ENCODE measurements at places on chromosomes 7 and 10.

- no peak for DNase-seq
Observed at GRCh38 chr10:22932626-22933370, 4.9 kb downstream of the ARMC3 start.

DNA sequence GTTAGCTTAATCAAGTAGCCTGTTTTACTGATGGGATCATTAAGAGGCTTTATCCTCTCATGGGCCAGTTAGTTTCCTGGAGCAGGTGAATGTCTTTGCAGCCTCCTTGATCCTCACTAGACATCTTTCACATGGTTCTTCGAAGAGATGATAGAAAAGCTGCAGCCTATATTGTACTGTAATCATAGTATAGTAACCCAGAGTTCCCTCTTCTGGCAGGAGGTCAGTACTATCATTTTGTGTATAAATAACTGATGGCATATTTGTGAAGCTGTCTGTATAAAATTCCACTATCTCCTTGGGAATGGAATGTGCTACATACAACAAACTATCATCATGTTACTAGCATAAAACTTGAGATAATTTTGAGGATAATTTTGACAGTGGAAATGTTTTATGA, 123.8 kb upstream of the PRPS1L1 start:
- DNase-seq, result no peak

DNA sequence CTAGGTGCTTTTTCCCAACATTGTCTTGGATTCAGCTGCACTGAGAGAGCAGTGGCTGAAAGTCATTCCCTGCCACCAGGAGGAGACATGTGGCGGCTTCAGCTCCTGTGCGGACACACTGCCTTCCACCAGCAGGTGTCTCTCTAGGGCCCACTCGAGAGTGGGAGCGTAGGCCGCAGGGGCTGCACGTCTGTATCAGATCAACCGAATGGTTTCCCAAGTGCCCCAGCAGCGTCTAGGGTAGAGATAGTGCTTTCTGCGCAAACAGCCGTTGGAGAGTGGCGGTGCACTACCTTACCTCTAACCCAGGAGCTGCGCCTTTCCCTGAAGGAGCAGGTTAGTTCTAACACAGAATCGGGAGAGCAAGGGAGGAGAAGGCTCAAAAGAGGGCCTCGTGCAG, 31.7 kb downstream of the PAPOLB start:
- DNase-seq, result no peak

GRCh38 chr7:24316340-24316739, 32.4 kb downstream of the NPY start:
- no peak for DNase-seq

DNA sequence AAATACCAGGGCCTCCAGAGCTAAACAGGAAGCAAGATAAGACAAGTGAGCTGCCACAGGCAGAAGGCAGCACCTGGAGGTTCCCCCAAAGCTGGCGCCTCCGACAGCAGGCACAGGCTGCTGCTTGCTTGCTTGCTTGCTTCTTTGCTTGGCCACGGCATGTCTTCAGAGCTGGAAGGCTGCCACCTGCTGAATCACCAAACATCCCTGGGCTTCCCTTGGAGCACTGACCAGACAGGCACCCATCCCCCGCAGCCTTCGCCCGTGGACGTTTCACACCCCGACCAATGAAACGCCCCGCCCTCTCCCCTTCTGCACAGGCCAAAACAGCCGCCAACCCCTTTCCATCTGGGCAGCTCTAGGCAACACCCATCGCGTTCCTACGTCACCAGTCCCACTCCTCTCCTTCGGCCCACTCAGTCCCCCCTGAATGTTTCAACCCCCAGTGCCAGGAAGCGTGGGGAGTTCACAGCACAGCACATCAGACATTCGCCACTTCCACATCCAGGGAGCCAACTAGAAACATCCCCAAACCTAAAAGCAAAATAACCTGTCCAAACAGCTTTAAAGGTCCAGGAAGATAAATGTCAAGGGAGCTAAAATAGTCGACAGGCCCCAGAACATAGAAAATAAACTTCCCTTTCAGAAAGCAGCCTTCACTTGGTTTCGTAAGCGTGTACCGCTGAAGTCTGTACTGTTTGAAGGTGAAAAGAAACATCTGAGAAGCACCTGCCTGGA, 1.6 kb downstream of the SGMS1 start:
- no peak for DNase-seq

GRCh38 chr7:92460510-92460909, 13.2 kb downstream of the GATAD1 start:
- no peak for DNase-seq

- DNase-seq, result no peak
Observed at GRCh38 chr7:107631588-107632491, 28.8 kb upstream of the SLC26A4 start.

DNA sequence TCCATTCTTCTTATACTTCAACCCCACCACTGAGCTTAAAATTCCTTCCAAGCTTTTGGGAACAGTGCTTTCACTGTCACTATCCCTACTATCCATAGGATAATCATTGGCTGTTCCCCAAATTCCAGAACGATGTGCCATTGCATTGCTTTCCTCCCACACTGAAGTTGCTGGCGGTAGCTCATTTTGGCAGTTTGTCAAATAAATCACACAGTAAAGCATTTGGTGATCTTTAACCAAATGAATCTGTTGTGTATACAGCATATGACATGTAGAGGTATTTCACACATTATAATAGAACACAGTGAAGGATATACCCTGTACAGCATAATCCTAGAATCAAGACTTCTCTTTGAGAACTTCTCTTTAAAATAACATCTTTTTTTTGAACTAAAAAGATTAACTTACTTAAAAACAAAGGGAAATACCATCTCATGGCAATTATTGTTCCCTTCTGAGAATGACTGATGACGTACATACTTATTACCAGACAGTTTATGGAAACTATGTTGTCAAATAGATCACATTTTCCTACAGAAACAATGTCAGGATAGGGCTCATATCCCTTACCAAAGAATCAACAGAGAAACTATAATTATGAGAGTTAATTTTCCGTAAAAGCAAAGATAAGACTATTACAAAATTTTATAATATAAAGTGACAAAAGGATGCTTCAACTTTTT, 93.6 kb downstream of the CTNNA3 start:
- DNase-seq, result no peak

- DNase-seq, result no peak
Observed at GRCh38 chr7:143193880-143194279, 10.7 kb downstream of the TAS2R39 start.

- no peak for DNase-seq
Observed at GRCh38 chr7:139626817-139627216, 103.3 kb downstream of the CLEC2L start.

DNA sequence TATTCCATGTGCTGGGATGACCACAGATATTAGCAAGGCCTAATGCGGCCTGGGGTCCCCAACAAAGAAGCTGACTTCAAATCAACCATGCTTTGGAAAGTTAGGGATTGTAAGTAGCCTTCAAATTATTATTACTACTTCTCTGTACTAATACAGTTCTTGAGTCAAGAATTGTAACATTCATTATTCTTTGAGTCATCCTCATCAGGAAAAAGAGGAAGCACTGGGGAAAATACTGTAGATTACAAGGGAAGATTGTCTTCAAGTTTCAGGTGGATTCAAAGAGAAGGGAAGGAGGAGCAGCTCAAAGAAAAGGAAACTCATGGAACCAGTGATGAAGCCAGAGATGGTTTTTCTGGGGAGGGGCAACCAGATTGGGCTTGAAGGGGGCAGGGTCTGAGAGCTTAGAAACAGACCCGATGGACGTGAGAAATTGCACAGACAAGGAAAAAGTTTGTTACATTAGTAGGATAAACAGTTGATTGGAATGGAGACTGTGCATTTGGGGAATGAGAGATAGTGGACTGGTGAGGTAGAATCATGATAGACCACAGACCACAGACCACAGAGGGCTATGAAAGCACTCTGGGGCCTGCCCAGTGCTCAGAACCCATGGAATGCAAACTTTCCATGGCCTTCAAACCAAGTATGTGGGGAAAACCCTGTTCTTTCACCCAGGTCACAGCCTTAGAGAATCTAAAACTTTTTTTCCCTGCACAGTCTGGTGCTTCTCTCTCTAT, 209.9 kb downstream of the ZNF365 start:
- no peak for DNase-seq

GRCh38 chr10:54728511-54728910, 72.5 kb downstream of the PCDH15 start:
- DNase-seq, result no peak

- no peak for DNase-seq
Observed at GRCh38 chr7:49787980-49788379, 14.5 kb downstream of the VWC2 start.

DNA sequence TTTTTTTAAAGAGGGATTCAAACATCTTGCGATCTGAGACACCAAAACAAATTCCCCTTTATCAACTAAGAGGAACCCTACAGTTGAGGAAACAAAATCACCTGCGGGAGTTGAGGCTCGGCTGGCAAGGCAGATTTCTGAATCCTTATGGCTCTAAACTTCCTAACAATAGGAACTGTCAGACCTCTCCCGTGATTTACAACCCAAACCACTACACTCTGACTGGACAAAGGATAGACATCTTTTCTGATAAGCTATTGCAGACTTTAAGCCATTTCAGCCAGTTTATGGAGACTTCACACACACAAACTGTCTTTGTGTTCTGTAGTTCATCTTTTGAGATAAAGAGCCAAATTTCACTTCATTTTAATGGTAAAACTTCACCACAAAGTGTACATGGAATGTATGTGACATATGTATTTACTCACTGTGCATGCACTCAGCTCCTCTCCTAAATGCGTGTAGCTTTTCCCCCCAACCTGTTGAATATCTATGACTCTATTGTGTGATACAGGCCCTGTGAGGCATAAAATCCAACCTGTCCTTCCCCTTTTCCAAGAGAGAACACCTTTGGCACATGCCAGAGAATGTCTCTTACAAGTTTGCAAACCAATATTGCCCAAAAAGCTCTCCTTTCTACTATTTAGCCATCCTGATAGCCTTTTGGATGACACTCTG, 15.4 kb upstream of the TSPAN13 start:
- no peak for DNase-seq

DNA sequence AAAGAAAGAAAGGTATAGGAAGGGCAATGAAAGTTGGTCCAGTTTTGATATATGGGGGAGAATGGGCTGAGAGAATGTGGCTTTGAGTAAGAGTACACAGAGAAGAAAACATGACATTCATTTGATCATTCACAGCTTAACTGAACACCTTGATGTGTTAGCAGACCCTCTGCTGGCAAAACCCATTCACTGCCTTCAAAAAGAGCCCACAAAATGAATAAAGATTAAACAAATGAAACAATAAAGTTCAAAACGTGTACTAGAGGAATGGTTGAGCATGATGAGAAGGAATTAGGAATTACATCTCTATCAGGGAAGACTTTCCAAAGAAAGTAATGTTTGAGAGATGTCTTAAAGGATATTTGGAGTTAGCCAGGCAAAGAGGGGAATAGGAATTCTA, 2.1 kb downstream of the WEE2 start:
- no peak for DNase-seq

GRCh38 chr7:108824840-108825580, 255.3 kb downstream of the DNAJB9 start:
- DNase-seq, result no peak

DNA sequence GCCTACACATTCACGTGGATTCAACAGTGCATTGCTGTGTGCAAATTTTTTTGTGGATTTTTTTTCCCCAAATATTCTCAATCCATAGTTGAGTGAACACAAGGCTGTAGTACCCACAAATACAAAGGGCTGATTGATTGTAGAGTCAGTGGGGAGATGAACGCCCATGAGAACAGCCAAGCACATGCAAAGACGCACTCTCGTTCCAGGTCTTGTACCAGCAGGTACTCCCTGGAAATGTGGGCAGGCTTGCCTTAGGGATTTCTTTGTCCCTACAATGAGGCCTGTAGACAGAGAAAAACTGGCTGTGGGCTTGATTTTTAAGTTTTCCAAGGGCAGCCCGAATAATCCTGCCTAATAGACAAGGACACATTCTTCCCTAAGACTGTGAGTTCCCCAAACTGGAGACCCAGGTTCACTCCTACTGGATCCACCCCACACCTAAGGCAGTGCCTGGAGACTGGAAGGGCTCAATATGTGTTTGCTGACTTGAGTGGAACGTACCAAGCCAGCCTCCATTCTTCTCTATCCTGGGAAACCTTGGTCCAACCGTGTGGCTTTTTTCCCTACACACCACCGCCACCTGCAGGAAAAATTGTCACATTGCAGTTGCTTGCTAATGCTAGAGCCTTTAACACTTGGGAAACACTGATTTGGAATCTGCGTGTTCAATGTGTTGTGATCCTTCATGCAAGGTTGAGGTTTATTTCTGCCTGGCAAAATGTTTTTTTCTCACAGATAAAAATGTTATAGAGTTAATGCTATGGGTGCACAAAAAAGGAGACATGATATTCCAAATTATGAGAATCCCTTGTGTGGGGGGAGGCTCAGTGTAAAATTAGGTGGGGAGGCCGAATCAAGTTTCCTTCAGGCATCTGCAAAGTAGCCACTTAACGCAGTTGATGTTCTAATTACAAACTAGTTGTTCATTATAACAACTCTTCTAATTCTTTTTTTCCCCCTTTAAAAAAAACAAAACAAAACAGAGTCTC, 49.3 kb downstream of the PPP1R17 start:
- peak; percentile 47 for DNase-seq

- no peak for DNase-seq
Observed at GRCh38 chr10:103847909-103848468, 7.4 kb downstream of the SH3PXD2A start.

- DNase-seq, result no peak
Observed at GRCh38 chr10:98172495-98172894, 38.0 kb downstream of the R3HCC1L start.

- DNase-seq, result no peak
Observed at GRCh38 chr7:103764901-103765300, 224.6 kb downstream of the RELN start.

GRCh38 chr7:101743995-101744360, 73.4 kb upstream of the CUX1 start:
- DNase-seq, result no peak

GRCh38 chr7:99404235-99404976, 4.0 kb downstream of the PDAP1 start:
- DNase-seq, result no peak

GRCh38 chr10:48678041-48678440, 6.6 kb upstream of the WDFY4 start:
- DNase-seq, result no peak

DNA sequence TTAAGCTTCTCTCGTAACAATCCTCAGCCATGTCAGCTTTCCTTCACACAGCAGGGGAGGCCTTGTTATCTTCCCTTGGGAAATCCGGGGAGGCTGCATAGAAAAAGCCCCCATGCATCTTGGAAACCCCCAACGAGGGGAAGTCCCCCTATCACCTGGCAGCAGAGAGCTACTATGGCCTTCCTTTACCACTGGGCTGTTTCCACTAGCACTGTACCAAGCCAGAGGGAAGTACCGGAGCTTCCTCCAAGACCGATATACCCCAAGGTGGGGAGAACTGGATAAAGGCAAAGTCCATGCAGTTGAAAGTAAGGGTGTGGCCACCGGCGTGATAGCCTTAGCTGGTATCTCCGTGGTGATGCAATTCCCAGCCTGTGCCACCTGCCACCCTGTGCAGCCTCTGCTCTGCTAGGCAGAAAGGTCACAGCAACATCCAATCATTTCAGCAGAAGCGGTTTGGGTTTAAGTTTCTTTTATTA, 4.4 kb upstream of the CLIP2 start:
- DNase-seq, result no peak

DNA sequence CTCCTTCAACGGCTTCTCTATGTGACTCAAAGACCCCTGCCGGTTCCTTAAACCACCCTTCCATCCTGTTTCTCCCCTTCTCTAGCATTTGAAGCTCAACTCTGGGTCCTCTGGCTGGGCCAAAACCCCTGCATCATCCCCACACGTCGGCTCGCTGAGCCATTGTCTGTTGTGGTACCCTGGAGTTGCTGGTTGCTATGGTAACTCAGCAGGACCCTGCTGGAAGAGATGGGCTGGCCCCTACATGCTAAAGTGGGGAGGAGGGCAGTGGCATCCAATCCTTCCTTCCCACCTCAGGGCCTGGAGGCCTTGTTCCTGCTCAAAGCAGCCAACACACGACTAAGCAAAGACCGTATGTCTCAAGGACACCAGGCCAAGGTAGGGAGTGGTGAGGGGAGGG, 452.5 kb downstream of the PLXNA4 start:
- DNase-seq, result no peak

All from NCI-H2107 (cell line).